ENCODE measurements at places on chromosomes 12 and 14.

DNA sequence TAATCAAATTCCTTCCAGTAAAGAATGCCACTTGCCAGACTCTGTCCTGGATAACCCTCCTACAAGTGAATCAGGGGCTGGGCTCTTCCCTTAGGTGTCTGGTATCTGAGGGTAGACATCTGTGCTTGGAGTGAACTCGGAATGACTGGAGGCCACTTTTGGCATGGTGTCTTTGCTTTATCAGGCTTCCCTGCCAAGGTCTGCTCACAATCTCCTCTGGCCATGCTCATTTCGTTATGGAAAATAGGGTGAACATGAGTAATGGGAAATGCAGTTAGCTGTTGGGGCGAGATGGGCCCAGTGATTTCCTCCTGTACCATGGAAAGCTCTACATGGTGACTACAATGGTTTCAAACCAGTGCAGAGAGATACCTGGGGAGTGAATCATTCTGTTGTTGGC lies 212.9 kb downstream of the NRXN3 start:
- DNase-seq, result no peak

GRCh38 chr12:64147011-64147631 lies 75.0 kb downstream of the KICS2 start:
- DNase-seq, result no peak

- no peak for DNase-seq
Observed at GRCh38 chr14:105287249-105288102, 13.3 kb downstream of the BRF1 start.

GRCh38 chr12:31308116-31308515 lies 17.8 kb downstream of the SINHCAF start:
- no peak for DNase-seq

- no peak for DNase-seq
Observed at GRCh38 chr12:7134396-7135166, 4.4 kb downstream of the CLSTN3 start.

DNA sequence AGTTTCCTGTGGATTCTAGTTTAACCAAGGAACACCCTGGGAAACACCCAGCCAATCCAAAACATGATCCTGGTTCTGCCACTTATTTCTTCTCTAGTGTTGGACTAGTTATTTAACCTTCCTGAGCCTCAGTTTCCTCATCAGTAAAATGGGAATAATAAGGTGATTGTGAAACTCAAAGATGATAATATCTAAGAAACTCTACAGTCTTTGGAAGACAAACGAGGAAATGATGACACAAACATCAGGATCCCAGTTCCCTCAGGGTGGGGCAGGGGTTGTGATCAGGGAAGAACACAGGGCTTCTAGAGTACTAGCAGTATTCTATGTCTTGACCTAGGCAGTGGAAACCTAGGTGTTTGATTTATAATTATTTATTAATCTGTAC lies 18.1 kb upstream of the TMEM106C start:
- DNase-seq, result no peak

DNA sequence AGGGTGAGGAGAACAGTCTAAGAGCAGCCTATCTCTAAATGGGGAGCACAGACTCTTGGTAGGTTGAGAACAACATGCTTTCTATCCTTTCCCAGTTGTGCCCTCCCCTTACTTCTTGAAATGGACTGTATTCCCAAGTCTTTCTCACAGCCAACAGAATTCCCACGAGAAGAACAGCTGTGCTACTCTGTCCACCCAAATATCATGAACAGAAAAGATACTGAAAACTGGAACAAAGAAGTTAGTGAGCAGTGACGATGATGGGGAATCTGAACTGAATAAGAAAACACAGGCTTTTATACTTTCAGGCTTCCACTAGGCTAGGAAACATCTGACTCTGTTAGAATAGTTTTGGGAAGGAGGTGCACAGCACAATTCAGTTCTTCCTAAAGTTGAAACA lies 3.4 kb downstream of the NACA start:
- DNase-seq, result no peak

- no peak for DNase-seq
Observed at GRCh38 chr12:30507576-30507975, 188.1 kb downstream of the IPO8 start.

DNA sequence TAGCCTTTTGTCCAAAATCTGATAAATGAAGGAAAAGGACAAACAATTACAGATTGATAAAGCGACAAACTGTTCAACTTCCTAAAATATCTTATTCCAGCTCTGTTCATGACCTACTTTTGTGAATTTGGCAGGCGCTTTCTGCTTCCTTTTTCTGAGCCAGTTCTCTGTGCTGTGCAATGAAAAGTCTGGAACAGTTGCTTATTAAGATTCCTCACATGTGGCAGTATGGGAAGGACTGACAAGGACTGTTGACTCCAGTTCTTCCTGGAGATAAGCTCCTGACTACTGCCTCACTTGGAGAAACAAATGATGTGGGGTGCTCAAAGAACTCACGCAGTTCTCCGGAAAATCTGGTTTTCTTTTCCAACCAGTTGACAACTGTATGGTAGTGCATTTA lies 58.3 kb upstream of the ANP32D start:
- no peak for DNase-seq

GRCh38 chr14:33120341-33120740 lies 181.7 kb downstream of the NPAS3 start:
- DNase-seq, result no peak

DNA sequence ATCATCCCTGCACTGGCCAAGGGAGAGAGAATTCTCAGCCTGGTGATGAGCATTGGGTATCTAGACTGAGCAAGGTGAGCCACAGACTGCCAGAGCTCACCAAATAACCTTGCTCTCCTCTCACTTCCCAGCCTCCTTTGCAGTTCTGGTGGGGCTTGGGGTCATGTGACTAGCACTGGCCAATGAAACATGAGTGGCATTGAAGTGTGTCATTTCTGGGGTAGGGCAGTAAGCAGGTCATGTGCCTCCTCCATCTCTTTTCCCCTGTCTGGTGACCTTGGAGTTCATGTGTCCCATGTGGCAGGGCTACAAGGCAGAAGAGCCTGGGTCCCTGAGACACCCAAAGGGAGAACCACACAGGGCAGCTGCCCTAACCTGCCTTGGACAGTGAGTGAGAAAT lies 3.6 kb upstream of the KRT72 start:
- DNase-seq, result no peak

- DNase-seq, result no peak
Observed at GRCh38 chr12:87793131-87793530, 236.1 kb downstream of the C12orf50 start.

- no peak for DNase-seq
Observed at GRCh38 chr12:1919284-1919683, 832 bp upstream of the CACNA2D4 start.

DNA sequence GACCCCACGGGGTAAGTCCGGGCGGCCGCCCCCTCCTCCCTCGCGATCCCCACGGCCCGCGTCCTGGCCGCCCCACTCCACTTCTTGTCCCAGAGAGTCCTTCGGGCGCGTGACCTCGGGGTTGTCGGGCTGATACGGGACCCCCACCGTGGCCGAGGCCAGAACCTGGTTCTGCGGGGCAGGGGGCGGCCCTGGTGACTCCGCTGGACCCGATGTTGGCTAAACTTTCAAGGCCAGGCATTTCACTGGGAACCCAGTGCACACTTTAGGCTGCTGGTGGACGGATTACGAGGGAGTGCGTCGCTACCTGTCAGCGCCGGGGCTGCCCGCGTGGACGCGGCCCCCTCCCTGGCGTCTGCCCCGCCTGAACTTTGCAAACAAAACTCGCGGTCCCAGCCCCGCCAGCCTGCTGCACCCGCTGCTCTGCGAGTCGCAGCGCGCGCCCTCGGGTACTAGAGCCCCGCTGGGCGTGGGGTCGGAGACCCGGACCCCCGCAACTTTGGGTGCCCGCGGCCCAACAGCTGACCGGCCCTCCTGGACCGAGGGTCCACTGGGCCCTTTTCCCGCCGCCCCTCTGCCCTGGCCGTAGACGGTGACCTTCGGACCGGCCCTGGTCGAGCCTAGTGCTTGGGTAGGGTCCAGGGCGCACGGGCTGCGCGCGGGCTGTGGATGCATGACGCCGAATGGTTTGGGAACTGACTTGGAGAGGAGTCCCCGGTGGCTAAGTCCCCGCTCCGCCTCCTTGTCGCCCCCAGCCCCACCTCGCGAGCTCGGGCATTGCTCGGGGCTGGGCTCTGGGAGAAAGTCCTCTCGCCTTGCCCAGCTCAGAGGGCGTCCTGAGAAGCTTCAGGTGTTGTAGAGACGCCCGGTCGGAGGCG lies 624 bp downstream of the RIN3 start:
- DNase-seq, result no peak

- DNase-seq, result no peak
Observed at GRCh38 chr14:32622742-32623141, 293.6 kb downstream of the AKAP6 start.

GRCh38 chr12:98422812-98423211 lies 92.6 kb upstream of the TMPO start:
- no peak for DNase-seq
